A549 (cell line): ENCODE measurements at places on chromosomes 12 and 14.

- DNase-seq = no peak
Observed at GRCh38 chr14:92950773-92951172, 27.8 kb downstream of the CHGA start.

- DNase-seq = no peak
Observed at GRCh38 chr14:93183596-93184317, 940 bp downstream of the MOAP1 start.

GRCh38 chr12:96075560-96075959, 40.2 kb upstream of the LTA4H start:
- DNase-seq = no peak

GRCh38 chr12:68530965-68531364, 79.7 kb upstream of the RAP1B start:
- no peak for DNase-seq

- no peak for DNase-seq
Observed at GRCh38 chr12:53738406-53739213, 11.4 kb upstream of the CALCOCO1 start.

GRCh38 chr14:65613131-65613650, 200.7 kb downstream of the FUT8 start:
- no peak for DNase-seq

- DNase-seq = no peak
Observed at GRCh38 chr14:55031190-55031589, 4.2 kb downstream of the SOCS4 start.

DNA sequence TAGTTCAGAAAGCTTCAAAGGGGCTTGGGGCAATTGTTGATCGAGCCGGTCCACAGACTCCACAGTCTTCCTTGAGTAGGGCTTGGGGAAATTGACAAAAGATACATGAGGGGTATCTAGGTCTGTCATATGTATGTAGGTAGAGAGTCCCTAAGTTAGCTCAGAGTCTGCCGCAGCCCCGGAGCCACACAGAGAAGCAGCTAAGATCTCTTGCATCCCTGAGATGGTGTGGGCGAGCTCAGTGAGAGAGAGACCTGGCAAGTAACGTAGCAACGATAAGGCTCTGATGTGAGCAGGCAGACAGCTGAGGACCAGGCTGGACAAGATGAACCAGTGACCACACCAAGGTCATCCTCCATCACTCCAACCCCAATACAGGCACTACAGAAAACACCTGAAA, 297.6 kb downstream of the TMEM132D start:
- DNase-seq = no peak

- no peak for DNase-seq
Observed at GRCh38 chr12:89863968-89864367, 155.3 kb upstream of the ATP2B1 start.

GRCh38 chr12:46557539-46558373, 185.2 kb upstream of the SLC38A2 start:
- no peak for DNase-seq

DNA sequence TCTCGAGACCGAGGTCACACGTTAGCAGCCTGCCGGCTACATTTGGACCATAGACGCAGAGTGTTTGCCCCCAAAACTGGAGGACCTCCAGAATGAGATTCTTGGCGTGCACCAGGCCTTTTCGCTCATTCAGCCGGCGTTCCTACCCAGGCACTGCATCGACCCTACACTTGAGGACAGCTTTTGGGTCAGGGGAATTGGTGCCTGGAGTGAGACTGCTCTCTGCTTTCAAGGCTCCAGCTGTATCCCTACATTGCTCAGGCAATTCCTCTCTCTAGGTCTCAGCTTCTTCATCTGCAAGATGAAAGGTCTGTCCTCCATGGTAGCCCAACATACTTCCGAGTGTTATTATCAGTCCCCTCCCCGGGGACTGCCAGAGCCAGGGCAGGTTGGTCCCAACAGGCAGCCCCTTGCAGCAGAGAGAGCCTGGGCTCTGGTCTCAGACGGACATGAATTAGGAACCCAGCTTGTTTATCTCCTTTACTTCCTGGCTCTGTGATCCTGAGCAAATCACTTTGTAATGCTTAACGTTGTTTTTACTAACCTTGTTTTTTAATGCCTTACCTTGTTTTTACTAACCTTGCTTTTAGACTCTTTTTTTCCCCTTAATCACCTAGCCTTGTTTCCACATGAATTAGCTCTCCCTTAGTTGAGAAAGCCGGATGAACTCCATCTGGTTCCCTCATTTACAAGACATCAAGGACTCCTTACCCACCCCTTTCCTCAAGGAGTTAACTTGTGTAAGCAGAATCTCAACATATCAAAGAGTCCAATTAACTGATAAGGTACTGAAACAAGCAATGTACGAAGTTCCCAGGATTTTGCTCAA, 892 bp downstream of the TCHP start:
- DNase-seq = no peak

DNA sequence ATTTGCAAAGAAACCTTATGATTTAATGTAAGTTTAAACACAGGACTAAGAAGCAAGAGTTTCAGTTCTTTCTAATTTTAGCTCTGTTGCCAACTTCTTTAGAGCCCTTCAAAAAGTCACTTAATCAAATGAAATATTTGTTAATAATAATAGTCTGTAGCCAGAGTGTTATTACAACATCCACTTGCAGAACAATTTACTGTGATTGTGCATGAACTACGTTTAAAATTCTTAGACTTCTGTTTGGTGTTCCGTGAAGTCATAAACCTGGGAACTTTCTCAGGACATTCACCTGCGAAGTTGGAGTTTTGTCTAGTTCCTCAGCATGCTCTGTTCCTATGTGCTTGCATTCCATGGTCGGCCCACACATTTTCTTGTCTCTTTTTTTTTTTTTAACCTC, 244.0 kb upstream of the AVPR1A start:
- DNase-seq = no peak

GRCh38 chr12:74619084-74619483, 81.4 kb downstream of the ATXN7L3B start:
- DNase-seq = no peak

- DNase-seq = no peak
Observed at GRCh38 chr12:30010071-30011052, 226.6 kb upstream of the TMTC1 start.

- DNase-seq = no peak
Observed at GRCh38 chr12:124752437-124753227, 111.0 kb downstream of the SCARB1 start.

GRCh38 chr14:20305265-20306078, at the start of gene TTC5:
TSS of gene TTC5 (minus strand) at chr14:20305951. CDS start at chr14:20305937, 14 bp downstream.
- peak; percentile 79 for DNase-seq

GRCh38 chr12:74539261-74539660, 1.6 kb downstream of the ATXN7L3B start:
- no peak for DNase-seq

- no peak for DNase-seq
Observed at GRCh38 chr12:77354766-77355362, 289.5 kb upstream of the E2F7 start.

DNA sequence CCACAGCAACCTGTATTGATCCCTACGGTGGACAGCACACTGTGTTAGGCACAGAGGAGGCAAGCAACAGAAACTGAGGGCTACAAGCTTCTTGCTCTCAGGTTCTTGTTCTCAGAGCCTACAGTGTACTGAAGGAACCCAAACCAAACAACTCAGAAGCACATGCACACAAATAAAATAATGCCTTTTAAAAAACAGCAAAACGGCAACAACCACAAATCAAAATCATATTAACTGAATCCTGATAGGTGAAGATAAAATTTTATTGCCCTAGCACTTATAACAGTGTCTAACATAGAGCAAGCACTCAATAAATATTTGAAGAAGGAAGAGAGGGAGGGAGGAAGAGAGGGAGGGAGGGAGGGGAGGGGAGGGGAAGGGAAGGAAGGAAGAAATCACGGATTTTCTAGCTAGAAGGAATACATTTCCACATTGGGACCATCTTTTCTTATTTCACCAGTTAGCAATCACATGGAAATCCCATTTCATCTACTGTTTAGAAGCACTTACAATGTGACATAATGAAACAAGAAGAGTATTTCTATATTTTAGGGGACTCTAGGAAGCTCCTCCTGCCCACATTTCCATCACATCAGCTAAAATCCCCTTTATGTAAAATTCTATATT, 27.2 kb downstream of the DMAC2L start:
- no peak for DNase-seq

DNA sequence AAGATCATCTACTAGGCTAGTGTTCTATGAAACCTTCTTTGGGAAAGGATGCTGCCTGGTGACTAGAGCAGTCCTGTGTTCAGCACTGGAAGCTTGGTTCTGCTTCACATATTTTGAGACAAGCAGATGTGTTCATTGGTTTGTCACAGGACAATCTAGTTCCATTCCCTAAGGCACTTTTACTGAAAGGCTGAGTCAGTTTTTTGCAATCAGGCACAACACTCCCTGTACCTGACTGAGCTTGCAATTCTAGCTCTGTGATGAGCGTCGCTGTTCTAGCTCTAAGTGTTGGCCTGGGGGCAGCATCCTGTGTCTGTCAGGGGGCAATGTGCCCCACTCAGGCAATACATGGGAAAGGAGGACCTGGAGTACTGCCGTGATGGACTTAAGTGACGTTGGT, 144.4 kb downstream of the CAND1 start:
- no peak for DNase-seq

DNA sequence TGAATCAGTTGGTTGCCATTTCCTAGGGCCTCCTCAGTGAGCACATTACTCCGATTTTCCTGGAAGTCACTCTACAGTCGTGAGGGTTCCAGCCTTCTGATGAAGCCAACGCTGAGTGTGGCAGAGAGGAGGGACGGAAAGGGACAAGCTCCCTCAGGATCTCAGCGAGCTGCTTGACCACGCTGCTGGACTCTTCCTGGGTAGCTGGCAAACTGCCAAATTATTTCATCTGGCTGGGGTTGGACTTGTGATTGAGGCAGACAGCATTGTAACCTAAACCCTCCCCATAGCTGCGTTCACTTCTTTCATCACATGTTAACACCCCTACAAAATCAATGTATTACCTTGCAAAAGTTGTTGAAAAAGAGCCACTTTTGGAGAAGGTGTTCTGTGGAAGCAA, 69.6 kb upstream of the CHST11 start:
- DNase-seq = no peak

- DNase-seq = no peak
Observed at GRCh38 chr14:83646228-83646627, 1883.7 kb upstream of the FLRT2 start.

- DNase-seq = no peak
Observed at GRCh38 chr14:51474854-51475253, 176.9 kb upstream of the FRMD6 start.

- DNase-seq = no peak
Observed at GRCh38 chr14:101922866-101923265, 41.5 kb upstream of the DYNC1H1 start.

DNA sequence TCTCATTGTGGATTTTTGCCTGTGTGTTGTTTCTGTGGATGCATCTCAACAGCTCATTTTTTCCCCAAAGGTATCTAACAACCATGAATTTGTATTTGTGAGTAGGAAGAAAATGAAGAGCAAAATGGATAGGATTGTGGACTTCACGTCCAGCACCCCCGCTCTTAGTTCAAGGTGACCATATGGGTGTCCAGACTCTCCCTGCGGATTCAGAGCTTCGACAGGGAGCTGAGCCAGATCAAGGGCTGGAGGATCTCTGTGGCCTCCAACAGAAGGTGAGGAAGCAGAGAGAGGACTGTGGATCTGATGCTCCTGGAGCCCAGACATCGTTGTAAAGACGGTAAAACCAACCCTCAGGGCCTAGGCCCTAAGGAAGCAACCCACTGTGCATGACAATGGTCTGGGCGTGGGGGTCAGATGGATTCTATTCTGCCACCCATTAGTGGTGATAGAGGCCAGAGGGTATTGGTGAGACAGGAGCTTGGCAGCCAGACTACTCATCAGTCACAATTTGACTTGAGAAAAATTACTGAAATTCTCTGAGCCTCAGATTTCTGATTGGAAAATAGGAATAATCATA, 659.7 kb upstream of the TMEM132C start:
- DNase-seq = no peak

- no peak for DNase-seq
Observed at GRCh38 chr14:89765346-89765745, 189.2 kb downstream of the EFCAB11 start.

DNA sequence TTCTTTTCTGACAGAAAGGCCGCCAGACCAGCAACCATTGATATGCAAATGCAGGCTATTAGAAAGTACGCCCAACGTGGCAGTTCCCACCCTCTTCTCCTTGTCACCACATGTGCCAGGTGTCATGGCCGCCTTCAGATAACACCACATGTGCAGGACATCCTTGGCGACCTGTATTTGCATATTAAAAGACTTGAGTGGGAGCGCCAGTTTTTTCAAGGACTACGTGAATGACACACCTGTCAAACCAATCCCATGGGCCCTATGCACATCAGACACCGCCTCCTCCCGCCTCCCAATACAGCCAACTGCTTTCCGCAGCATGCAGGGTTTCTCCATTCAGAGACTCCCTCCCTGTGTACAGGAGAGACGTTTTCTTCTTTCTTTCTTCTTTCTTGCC, 318.6 kb upstream of the FAR2 start:
- no peak for DNase-seq

- DNase-seq = peak; percentile 55
Observed at GRCh38 chr14:96363751-96364336, 518 bp downstream of the GSKIP start.

GRCh38 chr14:29163109-29163508, 396.5 kb downstream of the FOXG1 start:
- no peak for DNase-seq

- peak; percentile 36 for DNase-seq
Observed at GRCh38 chr12:64733857-64734256, 25.3 kb downstream of the GNS start.

DNA sequence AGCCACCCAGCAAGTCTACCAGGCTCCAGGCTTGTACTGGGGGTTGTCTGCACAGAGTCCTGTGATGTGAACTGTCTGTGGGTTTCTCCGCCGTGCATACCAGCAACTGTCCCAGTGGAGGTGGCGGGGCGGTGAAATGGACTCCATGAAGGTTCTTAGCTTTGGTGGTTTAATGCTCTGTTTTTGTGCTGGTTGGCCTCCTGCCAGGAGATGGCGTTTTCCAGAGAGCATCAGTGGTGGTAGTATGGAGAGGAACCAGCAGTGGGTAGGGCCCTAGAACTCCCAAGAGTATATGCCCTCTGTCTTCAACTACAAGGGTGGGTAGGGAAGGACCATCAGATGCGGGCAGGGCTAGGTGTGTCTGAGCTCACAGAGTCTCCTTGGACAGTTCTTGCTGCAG, 303.8 kb downstream of the TMEM121 start:
- DNase-seq = no peak

- DNase-seq = no peak
Observed at GRCh38 chr12:63815482-63815852, 29.0 kb upstream of the SRGAP1 start.

- DNase-seq = no peak
Observed at GRCh38 chr14:85607651-85608081, 77.7 kb downstream of the FLRT2 start.

DNA sequence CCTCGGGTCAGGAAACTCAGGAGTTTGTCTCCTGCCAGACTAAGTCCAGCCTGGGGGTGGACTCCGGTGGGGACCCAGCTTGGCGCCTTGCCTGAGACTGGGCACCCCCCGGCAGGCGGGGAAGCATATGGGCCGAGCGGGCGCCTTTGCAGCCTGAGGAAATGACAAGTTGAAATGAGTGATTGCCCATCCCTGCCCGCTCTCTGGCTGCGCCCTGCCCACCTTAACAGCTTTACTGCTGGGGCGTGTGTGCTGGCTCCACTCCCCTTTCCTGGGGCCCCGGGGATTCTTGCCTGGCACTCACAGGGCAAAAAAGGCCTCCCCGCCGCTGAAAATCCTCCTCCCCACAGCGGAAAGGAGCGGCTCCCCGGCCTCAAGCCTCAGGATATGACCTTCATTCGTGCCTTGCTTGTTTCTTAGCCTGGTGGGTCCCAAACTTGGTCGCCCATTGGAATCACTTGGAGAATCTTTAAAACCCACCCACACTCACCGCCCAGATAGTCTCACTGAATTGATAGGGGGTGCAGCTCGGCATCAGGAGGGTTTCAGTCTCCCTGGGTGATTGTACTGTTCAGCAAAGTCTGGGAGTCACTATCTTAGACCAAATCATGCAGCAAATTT, 1.5 kb downstream of the RFLNA start:
- DNase-seq = no peak
